ENCODE measurements at places on chromosomes 5 and 9. TPM values are rescaled to one million over a fixed set of nuclear protein-coding genes. Genes with fewer than 3 reads are reported as not detected.
A peak's percentile ranks its signal among the peaks of the same experiment; 100 is the strongest.

DNA sequence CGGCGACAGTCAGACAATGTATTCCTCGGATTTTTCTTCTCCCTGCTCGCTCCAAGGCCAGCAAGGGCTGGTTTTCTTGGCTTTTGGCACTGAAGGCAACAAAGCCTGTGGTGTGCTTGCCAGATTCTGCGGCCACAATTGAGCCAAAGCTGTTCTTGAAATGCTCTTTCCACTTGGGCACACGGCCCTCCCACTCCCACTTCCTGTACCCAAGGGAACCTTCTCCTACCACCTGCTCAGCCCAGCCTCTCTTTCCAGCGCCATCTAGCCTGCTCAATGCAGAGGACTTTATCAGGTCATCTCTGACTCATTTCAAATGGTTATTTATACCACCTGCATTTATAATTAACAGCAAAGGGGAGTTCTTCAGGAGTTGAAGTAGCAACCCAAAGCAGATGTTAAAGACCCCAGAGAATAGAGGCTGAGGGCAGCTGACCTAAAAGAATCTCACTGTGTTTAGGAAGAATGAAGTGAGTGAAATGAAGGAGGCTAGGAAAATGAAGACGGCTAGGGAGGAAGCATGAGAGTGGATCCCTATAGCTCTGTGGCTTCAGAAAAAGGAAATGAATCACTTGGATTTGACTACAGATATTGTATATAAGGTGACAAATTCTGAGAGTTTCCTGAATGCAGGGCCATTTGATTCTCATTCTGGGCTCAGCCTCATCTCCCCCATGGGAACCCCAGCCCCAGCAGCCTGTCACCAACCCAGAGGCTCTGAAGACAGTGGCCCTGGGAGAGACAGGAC lies 439.0 kb downstream of the ENC1 start:
- peak; percentile 51 for DNase-seq

- DNase-seq: peak; percentile 8
Observed at GRCh38 chr5:1441166-1441865, 3.9 kb downstream of the SLC6A3 start.

GRCh38 chr9:123338710-123339665 lies 17.0 kb upstream of the CRB2 start:
- no peak for DNase-seq

DNA sequence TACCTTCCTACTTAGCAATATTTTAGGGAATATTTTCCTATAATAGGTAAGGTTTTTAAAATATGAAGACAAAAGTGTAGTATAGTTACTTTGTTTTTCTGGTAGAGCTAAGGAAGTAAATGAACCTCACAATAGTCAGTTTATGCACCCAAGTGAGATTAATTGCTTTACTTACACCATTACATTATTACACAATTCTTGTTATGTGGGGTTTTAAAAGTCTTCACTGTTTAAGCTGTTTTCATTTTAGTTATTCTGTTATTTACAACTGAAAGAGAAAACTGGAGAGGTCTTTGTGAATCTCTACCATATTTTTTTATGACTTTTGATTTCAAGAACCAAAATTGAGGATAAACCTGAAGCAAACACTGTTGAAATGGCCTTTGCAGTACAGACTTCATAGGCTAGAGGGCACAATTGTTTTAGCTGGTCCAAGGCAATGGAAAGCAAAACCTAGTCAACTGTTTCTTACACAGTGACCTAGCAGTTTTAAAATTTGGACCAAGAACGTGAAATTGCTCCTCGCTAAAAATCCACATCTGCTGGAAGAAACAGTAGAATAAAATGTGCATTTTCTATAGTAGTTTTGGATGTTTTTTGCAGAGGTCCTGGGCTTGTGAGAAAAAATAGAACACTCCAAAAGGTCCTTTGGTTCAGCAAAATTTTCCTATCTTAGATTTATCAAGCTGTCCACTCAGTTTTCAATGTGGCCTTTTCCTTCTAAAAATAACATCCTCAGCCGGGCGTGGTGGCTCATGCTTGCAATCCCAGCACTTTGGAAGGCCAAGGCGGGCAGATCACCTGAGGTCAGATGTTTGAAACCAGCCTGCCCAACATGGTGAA lies 66.4 kb upstream of the FER start:
- no peak for DNase-seq

DNA sequence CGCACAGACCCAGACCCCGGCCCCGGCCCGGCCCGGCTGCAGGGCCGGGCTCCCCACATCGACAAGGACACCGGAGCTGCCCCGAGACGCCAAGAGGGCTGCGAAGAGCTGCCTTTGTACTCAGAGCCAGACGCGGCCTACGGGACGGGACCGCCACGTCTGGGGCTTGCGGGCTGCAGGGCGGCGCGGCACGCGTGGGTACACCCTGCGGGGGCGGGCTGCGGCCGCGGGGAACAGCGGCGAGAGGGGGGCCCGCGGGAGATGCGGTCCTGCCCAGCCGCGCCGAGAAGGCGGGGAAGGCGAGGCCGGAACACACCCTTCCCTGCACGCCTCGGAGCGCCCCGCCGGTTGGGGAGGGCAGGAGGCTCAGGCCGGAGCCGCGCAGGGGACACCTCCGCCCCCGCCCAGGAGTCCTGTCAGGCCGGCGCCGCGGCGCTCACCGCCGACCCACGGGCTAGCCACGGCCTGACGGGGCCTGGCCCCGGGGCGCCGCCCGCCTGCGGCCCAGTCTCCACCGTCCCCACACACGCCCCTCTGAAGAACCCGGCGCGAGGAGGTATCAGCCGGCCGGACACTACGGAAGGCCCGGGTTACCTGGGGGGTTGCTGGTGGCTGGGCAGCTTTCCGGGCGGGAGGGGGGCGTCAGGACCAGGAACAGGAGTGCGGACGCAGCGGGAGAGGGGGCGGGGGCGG lies 478 bp downstream of the RAB14 start:
- no peak for DNase-seq

DNA sequence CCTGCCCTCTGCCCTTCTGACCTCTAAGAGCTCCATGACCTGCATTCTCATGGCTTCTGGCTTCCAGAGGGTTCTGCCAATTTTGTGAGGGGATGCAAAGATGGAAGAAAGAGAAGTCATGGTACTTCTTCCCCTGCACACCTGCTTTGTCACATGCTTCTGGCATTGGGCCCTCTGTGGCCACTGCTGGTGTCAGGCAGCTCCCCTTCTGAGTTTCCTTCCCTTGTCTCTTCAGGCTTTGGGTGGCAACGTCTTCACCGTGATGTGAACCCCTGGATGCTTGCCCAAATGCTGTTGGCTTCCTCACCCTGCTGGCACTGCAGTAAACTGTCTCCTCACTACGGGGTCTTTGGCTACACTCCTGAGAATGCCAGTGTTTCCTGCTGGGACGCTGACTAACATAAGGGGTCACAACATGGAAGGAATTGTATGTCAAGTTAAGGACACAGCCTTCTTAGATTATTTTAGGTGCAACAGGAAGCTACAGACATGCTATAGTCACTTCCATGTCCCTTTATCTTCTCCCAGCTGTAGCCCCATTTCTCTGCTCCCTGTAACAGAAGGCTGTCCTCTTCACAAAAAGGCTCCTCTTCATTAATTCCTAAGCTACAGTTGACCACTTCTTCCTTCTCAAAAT lies 8.9 kb upstream of the CLINT1 start:
- DNase-seq: no peak

GRCh38 chr5:175054243-175054642 lies 329.9 kb downstream of the MSX2 start:
- DNase-seq: no peak

DNA sequence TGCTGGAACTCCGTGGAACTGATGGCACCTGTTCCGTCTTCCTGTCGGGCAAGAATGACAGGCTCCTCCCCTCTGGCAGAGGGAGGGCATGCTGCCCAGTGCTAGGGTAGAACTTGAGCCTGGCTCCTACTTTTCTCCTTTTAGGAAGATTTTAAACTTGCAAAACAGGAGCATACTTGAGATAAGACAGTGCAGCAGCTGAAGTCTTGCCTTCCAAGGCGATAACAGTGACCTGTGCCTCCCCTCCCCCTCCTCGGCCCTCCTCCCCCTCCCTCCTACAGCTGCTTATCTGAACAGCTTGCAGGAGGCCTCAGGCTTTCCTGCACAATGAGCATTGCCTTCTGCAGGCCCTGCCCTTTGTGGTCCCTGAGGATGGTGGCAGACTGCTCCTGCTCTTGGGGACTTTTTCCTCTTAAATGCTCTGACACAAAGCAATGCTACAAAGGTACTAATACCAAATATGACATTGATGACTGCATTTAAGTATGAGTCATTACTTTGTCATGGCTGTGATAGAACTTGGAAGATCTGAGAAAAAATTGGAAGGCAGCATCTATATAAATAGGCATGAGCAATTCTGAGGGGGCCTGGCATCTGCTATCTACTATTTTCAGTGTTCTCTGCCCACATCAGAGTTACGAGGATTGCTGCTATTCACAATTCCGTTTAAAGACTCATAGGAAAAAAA lies 2.0 kb downstream of the GADD45G start:
- DNase-seq: peak; percentile 68

DNA sequence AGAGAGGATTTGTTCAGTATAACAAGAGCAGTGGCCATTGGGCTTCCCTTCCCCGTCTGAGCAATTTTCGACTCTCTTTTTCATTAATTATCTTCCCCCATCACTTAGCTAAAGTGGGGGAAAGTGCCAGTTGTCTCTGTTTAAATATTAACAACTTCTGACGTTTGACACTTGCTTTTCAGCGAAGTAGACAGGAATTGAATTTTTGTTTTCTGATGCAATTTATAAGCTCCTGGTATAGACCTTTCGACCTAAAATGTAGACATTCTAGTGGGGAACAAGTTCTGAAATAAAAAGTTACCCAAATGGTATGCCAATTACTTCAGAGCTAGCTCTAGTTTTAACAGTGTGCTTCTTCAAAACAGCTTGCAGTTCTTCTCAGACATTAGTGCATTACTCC lies 100.6 kb downstream of the ITGA1 start:
- no peak for DNase-seq

GFI1B gene
- total RNA-seq: not detected

BNC2 gene
- total RNA-seq: 68.0 TPM

NFIB gene
- 53.0 TPM for total RNA-seq

Data from ovary (tissue), 10 donors.